ENCODE measurements at places on chromosomes 2 and 18. TPM values are rescaled to one million over a fixed set of nuclear protein-coding genes. Genes with fewer than 3 reads are reported as not detected.
A peak's percentile ranks its signal among the peaks of the same experiment; 100 is the strongest.

Gene RESP18
- total RNA-seq = not detected

Gene INO80D
- 22.4 TPM for total RNA-seq

- no peaks in the 10 kb centered on the region for H3K27me3 ChIP-seq
- DNase-seq = no peak
- H3K4me3 ChIP-seq = no peak overlapping the region
- H3K27ac ChIP-seq = no peak overlapping the region
- no peaks in the 10 kb centered on the region for H3K36me3 ChIP-seq
Observed at GRCh38 chr18:10010611-10011015, 96.8 kb downstream of the VAPA start.

DNA sequence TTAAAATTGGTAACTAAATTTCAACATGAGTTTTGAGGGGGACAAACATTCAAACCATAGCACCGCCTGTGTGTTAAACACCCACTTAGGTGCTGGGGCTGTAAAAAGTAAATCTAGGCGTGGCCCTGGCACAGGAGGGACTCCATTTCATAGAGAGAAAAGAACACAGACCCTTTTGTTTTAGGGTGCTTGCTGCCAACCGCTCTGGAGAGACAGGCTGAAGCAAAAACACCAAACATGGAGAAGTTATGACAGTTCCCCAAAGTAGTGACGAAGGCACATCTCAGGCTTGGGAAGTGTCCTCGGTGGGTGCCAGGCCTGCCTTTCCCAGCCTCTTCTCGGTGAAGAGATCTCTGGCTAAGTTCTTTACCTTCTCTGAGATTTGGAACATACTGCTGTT, 5.1 kb downstream of the ACTG2 start:
- no peak overlapping the region for H3K4me3 ChIP-seq
- no peak overlapping the region for H3K27ac ChIP-seq
- H3K27me3 ChIP-seq = no peaks in the 10 kb centered on the region

DNA sequence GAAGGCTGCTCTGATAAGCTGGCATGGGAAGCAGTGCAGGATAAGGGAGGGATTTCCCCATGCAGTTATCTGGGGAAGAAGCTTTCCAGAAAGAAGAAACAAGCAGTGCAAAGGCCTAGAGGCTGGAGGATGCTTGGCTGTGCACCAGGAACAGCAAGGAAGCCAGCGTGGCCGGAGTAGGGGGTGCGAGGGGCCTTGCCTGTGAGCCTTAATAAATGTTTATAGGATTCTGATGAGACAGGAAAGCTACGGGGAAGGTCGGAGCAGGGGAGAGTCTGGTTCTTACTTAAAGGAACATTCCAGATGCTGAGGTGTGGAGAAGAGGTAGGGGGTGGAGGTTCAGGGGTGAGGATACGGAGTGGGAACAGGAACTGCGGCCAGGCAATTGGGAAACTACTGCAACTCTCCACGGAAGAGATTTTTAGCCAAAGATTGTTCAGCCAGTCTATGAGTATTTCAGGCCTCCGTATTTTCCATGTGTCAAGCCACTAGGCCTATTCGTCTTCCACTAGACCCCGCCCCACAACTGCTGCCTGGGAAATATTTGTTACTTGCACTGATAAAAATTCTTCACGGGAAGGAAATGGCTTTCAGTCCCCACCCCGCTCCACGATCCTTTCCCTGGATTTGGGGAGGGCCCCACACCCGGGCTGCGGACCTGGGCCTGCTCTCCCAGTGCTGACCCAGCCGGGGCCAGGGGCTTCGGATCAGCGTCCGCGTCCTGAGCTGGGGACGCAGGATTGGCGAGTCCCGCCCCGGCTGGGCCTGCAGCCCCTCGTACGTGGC, 516 bp downstream of the EIF2AK2 start:
- no peaks in the 10 kb centered on the region for H3K27me3 ChIP-seq
- no peaks in the 10 kb centered on the region for H3K36me3 ChIP-seq
- peak overlapping the region; percentile 90 for H3K4me3 ChIP-seq

DNA sequence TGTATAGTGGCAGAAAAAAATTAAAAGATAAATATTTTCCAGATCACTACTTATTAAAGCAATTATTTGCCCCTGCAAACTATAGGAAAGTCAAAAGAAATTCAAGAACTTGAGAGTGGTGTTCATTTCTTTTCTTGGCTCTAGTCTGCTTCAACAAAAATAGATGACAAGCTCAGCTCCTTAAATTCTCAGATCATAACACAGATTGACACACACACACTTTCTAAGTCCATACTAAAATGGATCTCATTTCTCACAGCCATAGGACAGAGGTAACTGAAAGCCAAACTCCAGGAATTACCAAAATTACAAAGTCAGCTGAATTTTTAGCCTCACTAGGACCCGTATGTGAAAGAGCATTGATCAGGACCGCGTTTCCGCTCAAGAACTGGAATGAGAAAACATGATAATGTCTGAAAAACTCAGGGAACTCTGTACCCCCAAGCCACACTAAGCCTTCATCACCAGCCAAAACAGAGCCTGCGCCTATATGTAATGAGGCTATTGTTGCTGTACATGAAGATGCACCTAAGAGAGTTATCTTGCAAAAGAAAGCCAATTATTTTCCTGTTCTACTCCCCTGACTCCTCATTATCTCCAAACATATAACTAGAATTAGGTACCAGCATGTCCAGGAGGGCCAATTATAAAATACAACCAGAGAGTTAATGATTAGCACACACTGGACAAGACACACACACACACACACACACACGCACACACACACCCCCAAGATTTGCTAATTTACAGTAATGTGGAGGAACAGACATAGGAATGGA, 16.5 kb upstream of the EFR3B start:
- no peaks in the 10 kb centered on the region for H3K27me3 ChIP-seq
- no peak overlapping the region for H3K4me3 ChIP-seq
- DNase-seq = no peak
- no peak overlapping the region for H3K27ac ChIP-seq
- no peaks in the 10 kb centered on the region for H3K36me3 ChIP-seq

GRCh38 chr18:48133671-48134251, 203.3 kb upstream of the SMAD2 start:
- H3K4me1 ChIP-seq = no peaks in the 10 kb centered on the region
- no peaks in the 10 kb centered on the region for H3K36me3 ChIP-seq
- no peak overlapping the region for H3K27ac ChIP-seq

GRCh38 chr2:211061612-211062296, 505.4 kb downstream of the CPS1 start:
- H3K4me3 ChIP-seq = no peak overlapping the region
- H3K36me3 ChIP-seq = no peaks in the 10 kb centered on the region
- H3K27me3 ChIP-seq = no peaks in the 10 kb centered on the region
- H3K4me1 ChIP-seq = no peaks in the 10 kb centered on the region

DNA sequence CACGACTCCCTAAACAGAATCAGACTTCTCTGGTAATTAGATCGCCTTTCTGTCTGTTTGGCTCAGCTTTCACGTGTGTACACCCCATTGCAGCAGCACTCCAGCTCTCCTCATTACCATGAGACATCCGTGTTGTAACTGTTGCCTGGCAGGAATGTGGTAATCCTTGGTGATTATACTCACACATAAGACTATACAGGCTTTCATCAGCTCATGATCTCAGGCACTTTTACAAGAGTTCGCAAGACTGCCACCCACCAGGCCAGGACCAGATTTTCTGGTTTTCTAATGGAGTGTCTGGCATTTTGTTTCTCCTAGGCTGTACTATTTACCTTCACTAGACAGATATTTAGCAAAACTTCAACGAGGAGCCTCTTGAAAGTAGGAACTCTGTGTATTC, 50.2 kb downstream of the ACVR1 start:
- H3K27me3 ChIP-seq = no peaks in the 10 kb centered on the region
- no peaks in the 10 kb centered on the region for H3K4me1 ChIP-seq
- no peak overlapping the region for H3K27ac ChIP-seq
- H3K36me3 ChIP-seq = no peaks in the 10 kb centered on the region

GRCh38 chr2:144512891-144513351, 7.0 kb downstream of the ZEB2 start:
- H3K27me3 ChIP-seq = peaks cover 6% of the 10 kb centered on the region
- H3K27ac ChIP-seq = peak overlapping the region; percentile 94
- no peak overlapping the region for H3K4me3 ChIP-seq

DNA sequence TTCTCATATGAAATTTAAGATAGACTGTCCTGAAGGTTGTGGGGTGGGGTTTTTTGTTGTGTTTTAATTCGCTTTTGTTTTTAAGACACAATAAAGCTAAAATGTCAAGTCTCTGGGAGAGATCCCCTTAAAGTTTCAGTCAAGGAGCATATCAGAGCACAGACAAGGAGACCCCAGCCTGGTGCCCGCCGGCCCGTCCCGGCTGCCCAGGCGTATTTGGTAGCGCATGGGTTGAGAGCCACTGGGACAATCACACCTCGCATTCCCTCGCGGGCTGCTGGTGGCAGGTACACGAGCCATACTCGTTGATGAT, 2.6 kb downstream of the LRRTM1 start:
- no peaks in the 10 kb centered on the region for H3K36me3 ChIP-seq
- H3K4me3 ChIP-seq = no peak overlapping the region
- no peak overlapping the region for H3K27ac ChIP-seq
- DNase-seq = no peak

DNA sequence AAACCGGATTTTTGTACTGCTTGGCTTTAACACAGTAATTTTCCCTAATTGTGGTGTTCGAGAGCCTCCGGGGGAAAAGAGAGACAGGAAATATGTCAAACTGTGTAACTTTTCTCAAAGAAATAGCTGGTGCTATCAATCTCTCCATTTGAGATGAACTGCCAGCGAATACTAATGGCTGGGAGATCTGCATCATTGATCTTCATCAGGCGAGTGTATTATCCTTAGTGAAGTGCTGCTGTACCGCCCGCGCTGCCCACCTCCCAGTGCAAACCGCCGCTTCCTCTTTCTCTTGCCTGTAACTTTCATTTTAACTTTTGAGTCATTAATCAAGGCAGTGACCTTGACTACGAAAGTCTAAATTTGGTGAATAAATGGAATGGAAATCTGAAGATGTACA, 246.1 kb upstream of the ST6GAL2 start:
- H3K4me3 ChIP-seq = no peak overlapping the region
- no peaks in the 10 kb centered on the region for H3K36me3 ChIP-seq
- H3K4me1 ChIP-seq = no peaks in the 10 kb centered on the region
- H3K27me3 ChIP-seq = no peaks in the 10 kb centered on the region

DNA sequence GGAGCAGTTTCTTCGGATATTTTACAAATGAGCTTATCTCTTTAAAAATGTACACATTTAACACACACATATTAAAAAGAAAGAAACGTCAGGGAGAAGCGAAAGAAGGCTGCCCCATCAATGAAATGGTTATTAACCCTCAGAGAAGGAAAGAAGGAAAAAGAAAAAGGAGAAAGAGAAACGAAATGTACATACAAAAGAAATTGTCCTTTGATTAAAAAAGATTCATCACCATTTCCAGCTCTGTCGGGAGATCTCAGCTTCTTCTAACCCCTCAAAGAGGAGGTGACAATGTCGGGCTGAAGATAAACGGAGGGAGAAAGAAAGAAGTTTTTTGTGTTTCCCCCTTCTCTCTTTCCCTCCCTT, 1.5 kb downstream of the IKZF2 start:
- DNase-seq = no peak
- H3K4me3 ChIP-seq = peak overlapping the region; percentile 44
- H3K27ac ChIP-seq = no peak overlapping the region

GRCh38 chr2:104874230-104874629, 20.3 kb downstream of the POU3F3 start:
- no peaks in the 10 kb centered on the region for H3K27me3 ChIP-seq
- H3K4me1 ChIP-seq = no peaks in the 10 kb centered on the region
- no peaks in the 10 kb centered on the region for H3K36me3 ChIP-seq
- no peak overlapping the region for H3K27ac ChIP-seq

DNA sequence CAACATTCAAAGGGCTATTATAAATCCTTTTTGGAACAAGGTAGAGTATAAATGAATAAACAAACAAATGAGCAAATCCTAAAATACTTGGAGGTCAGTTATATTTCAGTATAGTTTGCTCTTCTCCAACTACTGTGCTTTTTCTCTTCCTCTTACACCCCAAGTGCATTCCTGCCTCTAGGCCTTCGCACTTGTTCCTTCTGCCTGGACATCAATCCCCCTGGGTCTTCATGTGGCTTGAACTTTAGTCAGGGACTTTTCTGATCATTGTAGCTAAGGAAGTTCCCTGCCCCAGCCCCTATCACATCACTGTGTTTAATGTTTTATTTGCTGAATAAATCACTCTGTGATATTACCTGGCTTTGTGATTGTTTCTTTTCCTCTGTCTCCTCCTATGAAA, 418.2 kb upstream of the HNRNPA3 start:
- H3K36me3 ChIP-seq = no peaks in the 10 kb centered on the region
- no peak overlapping the region for H3K27ac ChIP-seq
- no peak overlapping the region for H3K4me3 ChIP-seq

GRCh38 chr18:3455907-3456685, 6.1 kb downstream of the TGIF1 start:
- no peak for DNase-seq
- no peak overlapping the region for H3K27ac ChIP-seq
- H3K4me3 ChIP-seq = no peak overlapping the region
- peaks cover 17% of the 10 kb centered on the region for H3K36me3 ChIP-seq
- no peaks in the 10 kb centered on the region for H3K27me3 ChIP-seq

Measured in CD8-positive, alpha-beta memory T cell (primary cell).